ENCODE measurements at places on chromosomes 16 and 17. TPM values are rescaled to one million over a fixed set of nuclear protein-coding genes. Genes with fewer than 3 reads are reported as not detected.
A peak's percentile ranks its signal among the peaks of the same experiment; 100 is the strongest.

GAS2L2 gene
- total RNA-seq = 0.08 TPM

MRTFB gene
- total RNA-seq = 22.9 TPM

DNAH9 gene
- total RNA-seq = 0.56 TPM

CORO1A gene
- total RNA-seq = 26.4 TPM

TEKT5 gene
- 0.35 TPM for total RNA-seq

GPR142 gene
- 0.55 TPM for total RNA-seq

DNA sequence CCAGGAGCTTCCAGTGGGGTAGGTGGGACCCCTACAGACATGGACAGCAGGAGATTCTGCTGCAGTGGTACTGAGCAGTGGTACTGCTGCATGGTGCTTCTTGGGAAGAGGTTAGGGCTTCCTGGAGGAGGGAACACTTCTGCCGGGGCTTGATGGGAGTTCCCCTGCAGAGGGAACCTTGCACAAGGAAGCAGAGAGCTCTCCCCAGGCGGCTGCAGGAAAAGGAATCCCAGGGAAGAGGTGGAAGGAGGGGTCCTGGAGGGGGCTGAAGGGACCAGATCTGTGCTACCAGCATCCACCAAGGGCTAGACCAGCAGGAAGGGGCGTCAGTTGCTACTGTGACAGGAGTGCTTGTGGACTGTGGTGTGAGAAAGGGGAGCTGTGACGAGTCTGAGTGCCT lies 10.6 kb downstream of the RIPOR1 start:
- H3K27ac ChIP-seq = no peak overlapping the region
- no peaks in the 10 kb centered on the region for H3K36me3 ChIP-seq
- no peak overlapping the region for H3K4me3 ChIP-seq
- H3K4me1 ChIP-seq = peaks cover 14% of the 10 kb centered on the region
- no peaks in the 10 kb centered on the region for H3K27me3 ChIP-seq

- no peaks in the 10 kb centered on the region for H3K27me3 ChIP-seq
- H3K27ac ChIP-seq = no peak overlapping the region
- no peak for DNase-seq
- no peaks in the 10 kb centered on the region for H3K4me1 ChIP-seq
- peaks cover 17% of the 10 kb centered on the region for H3K36me3 ChIP-seq
These were observed 19.9 kb upstream of the RAB11FIP4 start for GRCh38 chr17:31371511-31372097.

- peaks cover 11% of the 10 kb centered on the region for H3K36me3 ChIP-seq
- peaks cover 13% of the 10 kb centered on the region for H3K4me1 ChIP-seq
- H3K27ac ChIP-seq = peak overlapping the region; percentile 99
- peak overlapping the region; percentile 96 for H3K4me3 ChIP-seq
- peak; percentile 55 for DNase-seq
These were observed 996 bp downstream of the SUMO2 start for GRCh38 chr17:75181608-75182318.

- H3K4me3 ChIP-seq = no peak overlapping the region
- no peaks in the 10 kb centered on the region for H3K27me3 ChIP-seq
- H3K36me3 ChIP-seq = no peaks in the 10 kb centered on the region
- no peak for DNase-seq
- no peaks in the 10 kb centered on the region for H3K4me1 ChIP-seq
These were observed 45.9 kb upstream of the B4GALNT2 start for GRCh38 chr17:49086649-49087048.

DNA sequence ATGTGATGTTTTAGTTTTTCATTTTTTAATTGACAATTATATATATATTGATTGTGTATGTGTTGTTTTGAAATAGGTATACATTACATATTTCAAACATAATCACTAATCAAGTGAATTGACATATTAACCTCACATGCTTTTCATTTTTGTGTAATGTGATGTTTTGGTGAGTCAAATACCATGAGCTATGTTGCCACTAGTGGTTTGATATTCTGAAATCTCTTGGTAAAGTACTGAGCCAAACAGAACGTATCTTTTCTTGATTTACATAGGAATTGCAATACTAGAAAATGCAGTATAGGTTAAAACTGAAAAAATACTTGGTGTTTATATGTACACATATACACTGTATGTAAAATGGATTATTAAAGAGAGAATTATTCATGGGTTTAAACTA lies 65.2 kb upstream of the SIAH1 start:
- no peaks in the 10 kb centered on the region for H3K27me3 ChIP-seq
- H3K4me1 ChIP-seq = no peaks in the 10 kb centered on the region
- no peaks in the 10 kb centered on the region for H3K36me3 ChIP-seq
- no peak for DNase-seq

GRCh38 chr17:44955674-44956425 lies 8.3 kb upstream of the KIF18B start:
- no peak for DNase-seq
- no peak overlapping the region for H3K27ac ChIP-seq
- no peaks in the 10 kb centered on the region for H3K27me3 ChIP-seq
- H3K4me1 ChIP-seq = no peaks in the 10 kb centered on the region
- H3K36me3 ChIP-seq = no peaks in the 10 kb centered on the region

- H3K4me3 ChIP-seq = no peak overlapping the region
- no peak overlapping the region for H3K27ac ChIP-seq
- no peak for DNase-seq
- no peaks in the 10 kb centered on the region for H3K27me3 ChIP-seq
These were observed 211.0 kb downstream of the MAP2K6 start for GRCh38 chr17:69625474-69625873.

- H3K36me3 ChIP-seq = no peaks in the 10 kb centered on the region
- H3K27ac ChIP-seq = no peak overlapping the region
- no peaks in the 10 kb centered on the region for H3K27me3 ChIP-seq
- no peak overlapping the region for H3K4me3 ChIP-seq
- H3K4me1 ChIP-seq = no peaks in the 10 kb centered on the region
These were observed 19.6 kb downstream of the GLP2R start for GRCh38 chr17:9845306-9845705.

GRCh38 chr17:7579834-7580603 lies 581 bp downstream of the CD68 start:
- peaks cover 12% of the 10 kb centered on the region for H3K4me1 ChIP-seq
- H3K36me3 ChIP-seq = peaks cover 33% of the 10 kb centered on the region
- no peak overlapping the region for H3K4me3 ChIP-seq
- H3K27ac ChIP-seq = peak overlapping the region; percentile 83

- H3K27ac ChIP-seq = no peak overlapping the region
- peaks cover 16% of the 10 kb centered on the region for H3K36me3 ChIP-seq
- H3K27me3 ChIP-seq = no peaks in the 10 kb centered on the region
- DNase-seq = no peak
- no peaks in the 10 kb centered on the region for H3K4me1 ChIP-seq
These were observed 26.2 kb downstream of the WIPI1 start for GRCh38 chr17:68431045-68431608.

- no peaks in the 10 kb centered on the region for H3K36me3 ChIP-seq
- peaks cover 26% of the 10 kb centered on the region for H3K4me1 ChIP-seq
- H3K27ac ChIP-seq = no peak overlapping the region
- H3K4me3 ChIP-seq = no peak overlapping the region
- no peak for DNase-seq
These were observed 55.4 kb downstream of the VMP1 start for GRCh38 chr17:59762824-59763374.
